Transverse colon (tissue), 4 donors: ENCODE measurements at places on chromosomes 4 and X. TPM values are rescaled to one million over a fixed set of nuclear protein-coding genes. Genes with fewer than 3 reads are reported as not detected.

DNA sequence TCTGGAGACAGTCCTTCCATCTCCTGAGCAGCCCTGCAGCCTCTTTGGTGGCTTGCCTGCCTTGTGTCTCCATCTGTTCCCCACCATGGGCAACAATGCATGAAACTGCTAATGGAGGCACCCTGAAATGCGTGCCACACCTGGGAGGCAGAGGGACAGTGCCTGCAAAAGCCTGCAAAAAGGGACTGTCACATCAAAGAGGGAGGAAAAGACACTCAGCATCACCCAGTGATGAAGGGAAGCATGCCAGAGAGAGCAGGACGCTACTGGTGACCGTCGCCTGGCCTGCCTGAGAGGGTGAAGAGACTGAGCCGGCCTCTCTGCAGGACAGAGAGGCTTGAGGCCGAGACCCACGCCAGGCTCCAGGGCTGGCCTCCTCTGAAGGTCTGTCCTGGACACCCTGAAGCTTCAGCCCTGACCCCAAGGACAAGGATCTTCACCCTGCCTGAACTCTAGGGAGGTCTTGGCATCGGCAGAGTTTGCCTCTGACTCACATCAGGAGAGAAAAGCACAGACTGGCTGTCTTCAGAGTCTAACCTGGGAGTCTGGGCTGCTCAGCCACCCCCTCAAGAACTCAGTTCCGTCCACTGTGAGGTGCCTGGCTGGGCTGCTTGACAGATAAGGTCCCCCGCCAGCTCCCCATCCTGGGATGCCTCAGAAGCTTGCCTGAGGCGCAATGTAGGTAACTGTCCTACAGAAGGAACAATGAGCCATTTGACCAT, 8.1 kb downstream of the ACSL1 start:
- H3K4me3 ChIP-seq: no peak overlapping the region
- H3K27me3 ChIP-seq: no peaks in the 10 kb centered on the region
- no peaks in the 10 kb centered on the region for H3K36me3 ChIP-seq

GRCh38 chrX:108642273-108642628, 94.1 kb downstream of the IRS4 start:
- no peak for DNase-seq
- H3K36me3 ChIP-seq: no peaks in the 10 kb centered on the region
- H3K27ac ChIP-seq: no peak overlapping the region
- H3K4me1 ChIP-seq: no peaks in the 10 kb centered on the region
- no peaks in the 10 kb centered on the region for H3K27me3 ChIP-seq

Gene MAGEA2B
- not detected for total RNA-seq

- no peaks in the 10 kb centered on the region for H3K4me1 ChIP-seq
- no peaks in the 10 kb centered on the region for H3K36me3 ChIP-seq
- no peak for DNase-seq
- H3K27me3 ChIP-seq: no peaks in the 10 kb centered on the region
- H3K27ac ChIP-seq: no peak overlapping the region
These were observed 304.7 kb downstream of the DCHS2 start for GRCh38 chr4:154186888-154187287.

DNA sequence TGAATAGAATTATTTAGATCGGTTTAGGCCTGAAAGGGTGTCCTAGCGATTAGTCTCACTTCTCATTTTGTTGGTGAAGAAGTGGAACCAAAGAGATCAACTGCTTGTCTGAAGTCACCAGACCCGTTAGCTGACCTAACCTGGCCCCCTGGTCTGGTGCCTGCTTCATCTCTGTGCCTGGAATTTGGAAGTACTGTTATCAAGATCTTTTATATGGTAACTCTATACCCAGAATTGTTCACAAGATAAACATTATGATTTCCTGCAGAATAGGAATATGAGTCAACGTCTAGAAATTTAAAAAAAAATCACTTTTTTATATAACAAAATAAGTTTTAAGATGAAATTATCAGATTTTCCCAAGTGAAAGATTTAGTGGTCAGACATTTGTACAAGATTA, 37.2 kb downstream of the LRP2BP start:
- no peak for DNase-seq
- H3K36me3 ChIP-seq: no peaks in the 10 kb centered on the region
- H3K27ac ChIP-seq: no peak overlapping the region

DNA sequence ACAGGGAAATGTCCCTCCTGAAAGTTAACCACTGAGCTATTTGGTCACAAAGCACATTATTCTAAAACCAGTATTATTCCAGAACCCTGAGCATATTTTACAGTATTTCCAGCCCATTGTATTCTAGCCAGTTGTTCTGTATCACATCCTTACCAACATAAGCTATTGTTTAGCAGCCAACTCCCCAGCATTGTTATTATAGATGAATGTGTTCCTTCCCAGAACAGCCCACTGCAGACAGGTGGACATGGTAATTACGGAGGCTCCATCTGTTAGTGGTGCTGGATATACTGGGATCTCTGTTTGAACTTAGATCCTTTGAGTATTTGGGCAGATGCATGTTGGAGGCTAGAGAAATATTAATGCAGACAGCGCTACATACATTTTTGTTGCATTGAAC, 126.1 kb downstream of the MGST2 start:
- no peak overlapping the region for H3K27ac ChIP-seq
- no peaks in the 10 kb centered on the region for H3K4me1 ChIP-seq
- no peaks in the 10 kb centered on the region for H3K36me3 ChIP-seq
- no peak for DNase-seq
- no peak overlapping the region for H3K4me3 ChIP-seq

DNA sequence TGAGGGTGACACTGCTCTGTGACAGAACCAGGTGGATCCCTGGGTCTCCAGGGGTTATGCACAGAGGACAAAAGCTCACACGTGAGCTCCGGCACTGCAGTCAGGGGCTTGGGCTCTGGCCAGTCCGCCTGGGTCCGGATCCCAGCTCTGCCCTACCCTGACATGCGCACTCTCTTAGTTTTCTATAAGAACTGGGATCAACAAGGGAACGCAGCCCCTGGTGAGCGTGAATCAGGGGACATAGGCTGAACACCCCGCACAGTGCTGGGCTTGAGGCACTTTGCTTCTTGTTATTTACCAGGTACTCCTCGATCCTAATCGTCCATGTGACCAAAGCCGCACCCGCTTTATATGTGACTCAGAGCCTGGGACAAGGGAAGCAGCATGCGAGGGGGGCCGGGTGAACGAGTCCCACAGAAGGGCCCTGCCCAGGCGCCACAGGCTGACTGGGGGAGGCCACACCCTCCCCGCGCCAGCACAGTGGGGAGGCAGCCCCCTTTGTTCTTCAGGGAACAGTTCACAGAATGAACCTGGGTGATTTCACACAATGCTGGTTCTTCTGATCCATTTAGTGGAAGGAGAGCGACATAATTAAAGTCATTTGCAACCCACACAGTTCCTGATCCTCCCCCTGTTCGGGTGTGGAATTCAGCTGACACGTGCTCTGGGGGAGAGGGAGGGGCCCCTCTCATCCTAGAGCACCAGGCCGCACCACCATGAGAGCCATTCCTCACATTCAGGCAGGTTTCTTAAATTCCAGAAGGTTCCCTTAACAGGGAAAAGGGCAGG, 55.5 kb downstream of the WFS1 start:
- H3K27ac ChIP-seq: no peak overlapping the region
- H3K4me1 ChIP-seq: no peaks in the 10 kb centered on the region
- H3K4me3 ChIP-seq: no peak overlapping the region
- H3K27me3 ChIP-seq: peaks cover 4% of the 10 kb centered on the region
- DNase-seq: peak; percentile 62
